ENCODE measurements at places on chromosomes 1 and 21. TPM values are rescaled to one million over a fixed set of nuclear protein-coding genes. Genes with fewer than 3 reads are reported as not detected.

FCRL4 gene
- not detected for total RNA-seq

OPTC gene
- total RNA-seq = not detected

ADGRL4 gene
- total RNA-seq = 3.2 TPM

ALPL gene
- total RNA-seq = 0.56 TPM

TMEM240 gene
- total RNA-seq = 1.1 TPM

KIF14 gene
- total RNA-seq = 10.8 TPM

FAM151A gene
- not detected for total RNA-seq

RAB3GAP2 gene
- total RNA-seq = 37.8 TPM

TSPAN2 gene
- total RNA-seq = 0.83 TPM

KCNN3 gene
- not detected for total RNA-seq

DNA sequence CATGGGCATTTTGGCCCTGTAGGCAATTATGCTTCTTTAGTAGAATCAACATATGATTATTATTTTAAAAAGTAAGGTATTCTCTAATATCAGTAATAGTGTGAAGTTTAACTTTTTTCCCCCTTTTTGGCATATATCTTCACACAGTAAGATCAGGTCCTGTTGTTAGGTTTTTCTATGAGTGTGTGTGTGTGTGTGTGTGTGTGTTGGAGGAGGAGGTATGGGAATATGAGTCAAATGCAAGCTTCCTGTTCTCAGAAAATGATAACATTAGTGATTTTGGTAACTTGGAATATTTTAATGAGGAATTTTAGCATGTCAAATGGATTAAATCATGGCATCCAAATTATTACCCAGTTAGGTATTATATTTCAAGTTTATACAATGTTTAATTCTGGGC, 65.8 kb upstream of the BCL10 start:
- DNase-seq = peak; percentile 77

- DNase-seq = no peak
Observed at GRCh38 chr1:211606332-211606913, 27.5 kb upstream of the SLC30A1 start.

DNA sequence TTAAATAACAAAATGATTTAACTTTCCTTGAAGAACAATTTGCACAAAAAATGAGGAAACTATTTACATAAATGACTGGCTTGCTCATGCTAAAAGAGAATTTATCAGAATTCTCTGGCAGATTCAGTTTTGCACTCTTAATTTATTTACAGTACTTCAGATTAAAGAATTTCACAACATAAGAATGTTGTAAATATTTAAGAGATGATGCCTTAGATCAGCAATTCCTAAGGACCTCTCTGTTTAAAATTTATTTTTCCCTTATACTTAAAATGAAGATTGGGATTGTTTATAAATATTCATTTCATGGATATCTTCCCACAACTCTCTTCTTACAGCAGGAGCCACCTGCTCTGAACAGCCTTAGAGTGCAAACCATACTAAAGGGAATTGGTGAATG, 120.8 kb downstream of the OLFM3 start:
- DNase-seq = no peak

- DNase-seq = no peak
Observed at GRCh38 chr1:181133969-181134418, 45.5 kb downstream of the IER5 start.

GRCh38 chr1:22848405-22848804, 124.3 kb downstream of the LACTBL1 start:
- DNase-seq = no peak

DNA sequence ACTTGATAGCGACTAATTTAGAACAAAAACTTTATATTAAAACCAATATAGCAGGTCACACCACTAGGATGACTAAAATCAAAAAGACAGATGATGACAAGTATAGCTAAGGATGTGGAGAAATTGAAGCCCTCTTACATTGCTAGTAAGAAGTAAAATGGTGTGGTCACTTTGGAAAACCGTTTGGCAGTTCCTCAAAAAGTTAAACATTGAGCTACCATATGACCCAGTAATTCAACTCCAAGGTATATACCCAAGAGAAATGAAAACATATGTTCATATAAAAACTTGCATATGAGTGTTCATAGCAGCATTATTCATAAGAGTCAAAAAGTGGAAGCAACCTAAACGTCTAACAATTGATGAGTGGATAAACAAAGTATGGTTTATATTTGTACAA, 13.0 kb upstream of the SERINC2 start:
- DNase-seq = no peak

DNA sequence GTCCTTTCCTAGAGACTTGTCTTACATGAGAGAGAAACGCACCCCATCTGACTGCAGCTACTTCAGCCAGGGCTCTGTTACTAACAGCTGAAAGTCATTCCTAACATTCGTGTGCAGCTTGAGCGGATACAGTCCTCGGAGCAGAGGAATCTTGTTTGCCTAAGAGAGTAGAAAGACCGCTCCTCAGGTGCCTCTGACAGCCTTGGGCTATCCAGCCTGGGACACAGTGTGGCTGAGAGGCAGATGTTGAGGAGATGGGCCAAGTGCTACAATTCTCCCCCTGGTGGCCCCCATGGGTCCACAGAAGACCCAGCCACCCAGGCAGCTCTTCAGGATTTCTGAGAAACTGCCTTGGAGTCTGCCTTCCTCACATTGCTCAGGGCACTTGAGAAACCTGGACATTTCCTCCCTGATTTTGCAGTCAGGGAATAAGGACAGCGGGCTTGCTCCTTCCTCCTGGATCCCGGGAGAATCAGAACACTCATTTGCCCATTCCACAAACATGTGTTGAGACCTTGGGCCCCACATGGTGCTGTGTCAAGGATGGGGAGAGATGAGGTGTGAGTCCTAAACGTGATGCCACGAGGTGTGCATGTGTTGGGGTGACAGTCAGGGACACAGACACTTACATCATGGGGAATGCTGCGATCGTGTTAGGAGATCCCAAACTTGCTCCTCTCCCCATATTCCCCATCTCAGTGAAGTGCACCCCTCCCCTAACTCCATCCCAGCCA, 13.1 kb downstream of the TRIM62 start:
- DNase-seq = peak; percentile 26

DNA sequence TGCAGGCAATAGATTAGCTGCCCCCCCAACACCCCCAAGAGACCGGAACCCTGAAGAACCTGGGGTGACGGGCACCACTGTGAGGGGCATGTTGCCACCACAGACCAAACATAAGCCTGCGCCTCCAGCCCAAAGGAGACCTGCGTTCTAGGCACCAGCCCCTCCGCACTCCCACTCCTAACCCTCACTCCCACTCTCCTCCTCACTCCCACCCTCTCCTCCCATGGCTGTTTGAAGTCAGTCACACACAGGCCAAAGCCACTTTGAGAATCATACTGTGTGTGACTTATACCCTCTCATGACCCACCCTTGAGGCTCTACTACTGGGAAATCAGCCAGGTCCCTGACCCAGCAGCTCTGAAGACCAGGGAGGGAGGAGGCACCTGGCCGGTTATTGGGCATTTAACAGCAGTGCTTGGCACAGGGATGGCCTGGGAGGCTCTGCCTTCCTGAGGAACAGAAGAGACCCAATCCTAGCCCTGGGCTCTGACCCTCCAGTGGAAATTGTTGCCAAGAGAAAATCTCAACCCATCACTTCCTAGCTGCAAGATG, 43.5 kb downstream of the FBXO2 start:
- DNase-seq = no peak

DNA sequence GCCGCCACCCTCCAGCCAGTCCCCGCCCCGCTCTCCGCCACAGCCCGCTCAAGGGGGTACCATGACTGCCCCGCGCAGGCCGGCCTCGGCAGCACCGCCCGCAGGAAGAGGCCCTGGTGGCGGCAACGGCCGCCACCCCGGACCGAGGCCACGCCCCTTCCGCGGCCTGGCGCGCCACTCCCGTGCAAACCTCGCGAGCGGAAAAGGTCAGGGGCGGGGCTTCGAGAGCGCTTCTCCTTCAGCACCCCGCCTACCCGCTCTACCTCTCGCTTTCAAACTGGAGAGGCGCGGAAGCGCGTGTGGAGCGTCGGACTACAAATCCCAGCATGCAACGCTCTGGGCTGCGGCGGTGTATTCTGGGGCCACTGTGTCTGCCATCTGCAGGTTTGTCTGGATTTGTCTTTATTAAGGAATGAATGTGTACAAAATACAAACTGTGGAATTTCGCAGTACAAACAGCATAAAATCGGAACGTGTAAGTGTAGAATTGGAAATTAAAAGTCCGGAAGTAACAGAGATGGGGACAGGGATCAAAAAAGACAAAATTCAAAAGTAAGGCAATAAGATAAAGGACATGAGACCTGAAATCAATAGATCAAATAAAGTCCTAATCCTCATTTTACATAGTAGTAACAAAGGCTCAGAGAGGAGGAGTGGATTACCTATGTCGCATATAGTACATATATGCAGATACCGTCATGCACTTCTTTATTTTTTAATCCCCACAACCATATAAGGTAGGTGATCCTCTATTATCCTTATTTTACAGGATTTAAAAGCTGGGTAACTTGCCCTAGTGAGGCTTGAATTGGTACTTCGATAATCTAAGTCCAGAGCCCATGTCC, 464 bp upstream of the ADSS2 start:
- DNase-seq = peak; percentile 99

DNA sequence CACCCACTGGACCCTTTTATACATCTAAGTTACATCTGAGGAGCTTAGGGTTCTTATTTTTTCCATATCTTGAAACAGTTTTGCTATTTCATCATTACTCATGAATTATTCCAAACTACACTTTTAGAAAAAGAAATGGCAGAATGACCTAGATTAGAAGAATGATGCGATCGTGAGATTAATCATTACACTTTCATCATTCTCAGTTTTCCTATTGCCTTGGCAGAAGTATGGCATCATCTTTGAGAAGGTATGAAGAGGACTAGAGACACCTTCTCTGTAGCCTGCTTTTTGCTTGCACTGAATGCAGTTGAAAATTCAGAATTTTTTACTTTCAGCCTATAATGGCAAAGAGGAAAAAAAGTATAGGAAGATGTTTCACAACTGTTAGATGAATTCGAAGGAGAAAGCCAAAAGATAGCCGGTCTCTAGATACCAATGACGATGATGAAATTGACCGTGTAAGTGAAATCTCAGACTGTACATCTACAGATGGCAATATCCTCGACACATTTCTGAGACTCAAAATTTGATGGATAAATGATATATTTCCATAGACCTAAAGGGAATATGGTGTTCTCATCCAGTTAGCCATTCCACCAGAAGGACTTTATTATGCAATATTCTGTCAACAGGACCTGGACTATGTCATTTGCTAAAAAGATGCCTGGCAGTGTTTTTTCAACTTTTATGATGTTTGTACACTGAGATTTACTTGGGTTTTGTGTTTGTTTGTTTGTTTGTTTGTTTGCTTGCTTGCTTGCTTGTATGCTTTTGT, 191.8 kb downstream of the TOMM20 start:
- DNase-seq = no peak

DNA sequence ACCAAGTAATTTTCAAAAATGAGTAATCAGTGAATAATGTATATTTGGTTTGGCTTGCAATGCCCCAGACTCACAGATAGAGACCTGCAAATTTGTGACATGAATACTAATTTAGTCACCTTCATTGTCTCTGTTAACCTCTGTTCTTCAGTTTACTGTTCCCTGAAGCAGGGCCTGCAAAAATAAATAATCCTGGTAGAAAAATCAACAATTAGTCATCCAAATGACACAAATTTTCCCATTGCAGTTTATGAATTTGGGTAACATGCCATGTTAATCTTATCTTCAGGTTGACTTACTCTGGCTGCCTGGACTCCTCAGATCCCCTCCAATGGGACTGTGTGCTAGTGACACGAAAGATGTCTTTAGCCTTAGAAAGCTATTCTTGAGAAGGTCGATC, 289.5 kb downstream of the PAPPA2 start:
- no peak for DNase-seq

DNA sequence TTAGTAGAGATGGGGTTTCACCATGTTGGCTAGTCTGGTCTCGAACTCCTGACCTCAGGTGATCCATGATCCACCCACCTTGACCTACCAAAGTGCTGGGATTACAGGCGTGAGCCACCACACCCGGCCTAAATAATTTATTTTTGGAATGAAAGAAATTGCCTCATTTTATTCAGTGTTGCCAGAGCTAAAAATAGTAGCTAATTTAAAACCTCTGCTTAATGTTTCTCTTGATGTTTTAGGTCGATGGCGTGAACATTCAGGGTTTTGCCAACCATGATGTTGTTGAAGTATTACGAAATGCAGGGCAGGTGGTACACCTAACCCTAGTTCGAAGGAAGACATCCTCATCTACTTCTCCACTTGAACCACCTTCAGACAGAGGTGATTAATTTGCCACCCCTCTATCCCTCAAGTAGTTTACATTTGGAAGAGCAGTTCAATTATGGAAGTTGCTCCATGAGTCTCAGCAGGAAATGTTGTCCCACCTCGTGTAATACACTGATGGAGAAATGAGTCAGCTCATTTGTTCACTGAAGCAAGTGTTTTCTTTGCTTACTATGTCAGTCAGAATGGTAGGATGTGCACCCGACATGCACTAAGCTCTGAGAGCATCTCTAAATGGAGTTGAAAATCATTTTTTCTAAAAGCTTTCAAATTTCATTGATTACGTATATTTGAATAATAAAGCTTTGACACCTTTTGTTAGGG, 54.9 kb downstream of the PATJ start:
- peak; percentile 5 for DNase-seq

GRCh38 chr1:10936998-10937901, 75.2 kb upstream of the TARDBP start:
- DNase-seq = no peak

DNA sequence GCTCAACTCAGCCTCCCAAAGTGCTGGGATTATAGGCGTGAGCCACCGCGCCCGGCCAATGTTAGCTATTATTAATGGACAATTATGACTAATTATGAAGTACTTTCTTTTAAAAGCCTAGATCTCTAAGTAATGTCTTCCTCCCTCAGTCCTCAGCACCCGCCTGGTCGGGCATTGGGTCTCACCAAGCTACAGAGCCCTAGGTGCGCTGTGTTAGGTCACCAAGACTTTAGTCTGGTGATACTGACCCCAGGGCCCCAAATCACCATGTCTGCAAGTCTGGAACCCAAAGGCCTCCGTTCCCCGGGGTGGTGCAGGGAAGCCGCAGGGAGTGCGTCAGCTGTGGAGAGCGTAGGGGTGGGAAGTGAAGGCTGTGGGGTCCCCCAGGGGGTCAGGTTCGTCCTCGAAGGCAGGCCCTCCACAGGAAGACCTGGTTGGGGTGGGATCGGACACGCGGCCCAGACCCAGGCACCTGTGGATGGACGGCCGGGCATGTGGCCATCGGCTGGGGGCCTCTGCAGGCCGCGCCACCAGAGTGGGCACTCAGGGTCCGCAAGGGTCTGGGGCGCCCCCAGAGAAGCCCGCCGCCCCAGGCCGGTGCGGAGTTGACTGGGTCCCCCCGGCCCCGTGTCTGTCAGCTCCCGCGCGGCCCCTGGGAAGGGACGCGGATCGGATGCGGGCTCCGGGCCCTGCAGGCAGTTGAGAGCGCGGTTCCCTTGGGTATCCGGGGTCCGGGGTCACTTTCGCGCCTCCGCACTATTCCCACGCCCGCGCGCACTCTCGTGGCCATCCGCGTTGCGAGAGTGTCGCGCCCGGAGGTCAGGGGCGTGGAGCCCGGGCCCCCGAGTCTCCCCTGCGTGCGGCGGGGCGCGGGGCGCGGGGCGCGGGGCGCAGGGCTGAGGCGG, 710 bp upstream of the PDXK start:
- DNase-seq = no peak

- DNase-seq = no peak
Observed at GRCh38 chr1:50285994-50286393, 137.2 kb downstream of the DMRTA2 start.
